AG09319 (cell line): ENCODE measurements at places on chromosomes 1 and 21.

DNA sequence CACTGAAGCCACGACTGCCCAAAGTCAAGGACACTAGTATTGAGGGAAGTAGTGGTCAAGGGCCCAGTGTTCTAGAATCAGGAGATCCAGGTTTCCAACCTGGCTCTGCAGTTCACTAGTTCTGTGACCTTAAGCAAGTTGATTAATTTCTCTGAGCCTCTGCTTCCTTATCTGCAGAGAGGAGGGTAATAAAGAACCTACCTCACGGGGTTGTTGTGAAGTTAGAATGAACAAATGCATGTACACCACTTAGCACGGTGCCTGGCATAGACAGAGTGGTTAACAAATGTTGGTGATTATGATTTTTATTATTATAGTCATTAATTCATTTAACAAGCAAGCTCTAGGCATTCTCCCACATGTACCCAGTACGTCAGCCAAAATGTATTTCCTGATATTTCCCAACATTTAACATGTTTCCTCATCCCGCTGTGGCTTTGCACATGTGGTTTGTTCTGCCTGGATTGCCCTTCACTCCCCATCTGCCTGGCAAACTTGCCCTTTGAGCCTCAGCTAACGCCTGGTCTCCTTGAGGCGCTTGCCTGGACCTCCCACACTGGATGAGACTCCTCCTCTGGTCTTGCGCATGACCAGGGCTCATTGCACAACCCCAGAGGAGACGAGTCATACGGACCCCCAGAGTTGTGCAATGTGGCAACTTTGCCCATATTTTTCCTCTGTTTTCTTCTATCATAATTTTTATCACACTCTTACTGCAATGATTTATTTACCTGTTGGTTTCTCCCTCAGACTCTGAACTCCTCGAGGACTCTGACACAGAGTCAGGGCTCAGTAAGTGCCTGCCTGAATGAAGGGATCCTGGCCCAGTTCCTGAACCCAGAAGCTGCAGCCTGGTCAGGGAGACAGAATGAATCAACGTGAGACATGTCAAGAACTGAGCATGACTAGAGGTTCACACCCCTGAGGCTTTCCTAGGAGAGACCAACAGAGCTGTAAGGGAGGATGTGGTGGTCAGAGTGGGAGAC lies 20.7 kb upstream of the MFSD2A start:
- DNase-seq, result peak; percentile 96

DNA sequence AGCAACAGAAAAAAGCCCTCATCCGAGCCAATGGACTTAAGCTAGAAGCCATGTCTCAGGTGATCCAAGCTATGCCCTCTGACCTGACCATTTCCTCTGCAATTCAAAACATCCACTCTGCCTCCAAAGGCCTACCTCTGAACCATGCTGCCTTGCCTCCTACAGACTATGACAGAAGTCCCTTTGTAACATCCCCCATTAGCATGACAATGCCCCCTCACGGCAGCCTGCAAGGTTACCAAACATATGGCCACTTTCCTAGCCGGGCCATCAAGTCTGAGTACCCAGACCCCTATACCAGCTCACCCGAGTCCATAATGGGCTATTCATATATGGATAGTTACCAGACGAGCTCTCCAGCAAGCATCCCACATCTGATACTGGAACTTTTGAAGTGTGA lies 20.7 kb downstream of the NR5A2 start:
- no peak for DNase-seq

DNA sequence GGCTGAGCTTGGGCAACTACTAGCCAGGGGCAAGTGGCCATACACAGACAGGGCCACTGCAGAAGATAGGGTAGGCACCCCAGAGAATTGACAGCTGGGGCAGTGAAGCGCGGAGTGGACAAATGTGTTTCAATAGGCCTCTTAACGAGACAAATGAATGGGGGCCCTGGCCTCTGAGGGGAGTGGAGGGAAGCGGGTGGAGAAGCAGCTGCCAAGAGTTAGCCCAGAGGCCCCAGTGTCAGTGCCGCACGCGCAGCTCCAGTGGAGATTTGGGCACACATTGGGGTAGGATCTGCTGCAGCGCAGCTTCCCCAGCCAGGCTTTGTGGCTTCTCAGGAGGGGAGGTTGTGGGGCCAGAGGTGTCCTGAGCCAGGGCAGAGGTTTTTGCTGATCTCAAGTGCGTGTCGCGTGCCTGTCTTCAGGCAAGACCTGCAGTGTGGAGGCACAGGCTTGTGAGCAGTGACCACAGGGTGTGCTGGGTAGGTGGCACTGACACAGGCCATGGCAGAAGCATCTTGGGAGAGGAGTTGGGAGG lies 16.9 kb downstream of the PTPRF start:
- no peak for DNase-seq

- no peak for DNase-seq
Observed at GRCh38 chr1:40281853-40282252, 23.8 kb downstream of the ZMPSTE24 start.

DNA sequence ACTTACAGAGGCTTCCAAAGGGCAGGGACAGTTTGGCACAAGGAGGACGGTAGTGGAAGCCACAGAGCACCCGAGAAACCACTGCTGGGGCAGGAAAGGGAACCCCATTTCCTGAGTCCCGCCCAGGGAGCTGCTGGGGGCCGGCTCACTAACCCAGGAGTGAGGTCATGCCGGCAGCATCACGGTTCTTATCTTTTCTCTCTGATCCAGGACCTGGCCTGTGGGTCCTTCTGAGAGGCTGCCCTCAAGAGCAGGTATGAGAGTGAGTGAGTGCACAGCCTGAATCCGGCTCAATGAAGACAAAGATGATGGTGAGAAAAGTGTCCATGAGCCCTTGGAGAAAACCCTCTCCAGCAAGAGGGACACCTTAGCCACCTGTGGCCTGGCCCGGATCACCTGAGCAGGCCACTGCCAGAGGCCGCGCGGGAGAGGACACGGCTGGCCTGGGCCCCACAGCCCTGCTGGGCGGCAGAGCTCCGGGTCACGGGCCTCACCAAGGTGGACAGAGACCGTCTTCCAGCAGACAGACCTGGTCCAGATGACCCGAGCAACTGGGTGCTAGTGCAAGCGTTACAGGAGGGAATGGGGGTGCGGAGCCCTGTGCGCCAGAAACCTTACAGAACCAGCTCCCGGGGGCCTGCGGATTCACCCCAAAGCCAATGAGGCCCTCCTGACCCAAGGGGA lies 94.9 kb downstream of the RIPK4 start:
- DNase-seq, result no peak
